ENCODE measurements at places on chromosomes 16 and 17. TPM values are rescaled to one million over a fixed set of nuclear protein-coding genes. Genes with fewer than 3 reads are reported as not detected.

GRCh38 chr17:2656283-2656682, 55.3 kb downstream of the CLUH start:
- no peak for DNase-seq

- no peak for DNase-seq
Measured at GRCh38 chr17:35931794-35932425, 1.3 kb upstream of the RDM1 start.

GRCh38 chr16:11140098-11140375, 116.0 kb downstream of the SOCS1 start:
- DNase-seq: no peak

DNA sequence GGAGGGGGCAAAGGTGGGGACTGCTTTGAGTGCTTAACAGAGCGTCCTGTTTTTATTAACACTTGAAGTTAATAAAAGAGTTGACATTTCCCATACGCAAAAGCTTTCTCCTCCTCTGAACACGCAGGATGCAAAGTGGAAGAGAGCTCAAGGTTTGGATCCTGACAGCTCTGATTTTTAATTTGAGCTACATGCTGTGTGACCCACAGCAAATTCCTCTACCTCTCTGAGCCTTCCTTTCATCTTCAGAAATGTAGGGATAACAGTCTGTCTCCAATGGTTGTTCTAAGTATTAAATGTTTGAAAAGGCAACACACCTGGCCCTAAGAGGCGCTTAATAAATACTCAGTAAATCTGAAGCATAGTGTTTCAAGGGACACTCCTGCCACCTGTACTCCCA, 93.0 kb downstream of the CDYL2 start:
- no peak for DNase-seq

DNA sequence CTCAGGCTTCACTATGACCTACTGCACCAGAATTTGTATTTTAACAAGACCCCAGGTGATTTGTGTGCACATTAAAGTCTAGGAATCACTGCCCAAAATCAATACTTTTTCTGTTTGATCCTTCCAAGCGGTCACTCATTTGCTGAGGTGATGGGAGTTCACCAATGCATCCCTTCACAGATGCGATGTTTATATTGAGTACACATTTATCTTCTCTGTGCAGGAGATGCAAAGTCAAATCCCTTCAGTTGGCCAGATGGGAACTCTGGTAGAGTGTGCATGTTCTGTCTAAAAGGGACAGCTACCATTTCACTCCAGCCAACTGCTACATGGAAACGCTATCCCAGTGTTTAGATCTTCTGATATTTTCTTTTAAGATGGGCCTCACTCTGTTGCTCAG, 122.6 kb upstream of the HS3ST2 start:
- DNase-seq: no peak

DNA sequence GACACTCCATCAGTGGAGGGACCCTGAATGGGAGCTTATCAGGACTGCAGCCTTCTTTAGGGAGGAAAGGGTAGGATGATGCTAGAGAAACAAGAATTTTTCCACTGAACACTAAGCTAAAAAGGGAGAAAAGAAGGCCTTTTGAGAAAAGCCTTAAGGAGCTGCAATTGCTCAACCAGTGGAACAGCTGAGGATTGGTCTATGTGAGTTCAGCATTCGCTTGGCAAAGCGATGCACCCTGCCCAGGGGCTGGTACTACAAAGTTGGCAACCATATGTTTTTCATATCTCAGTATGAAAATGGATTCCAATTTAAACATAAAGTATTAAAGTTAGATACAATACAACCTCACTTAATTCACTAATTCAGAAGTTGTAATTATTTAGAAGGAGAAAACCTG, 117.8 kb upstream of the FAM20A start:
- DNase-seq: no peak

DNA sequence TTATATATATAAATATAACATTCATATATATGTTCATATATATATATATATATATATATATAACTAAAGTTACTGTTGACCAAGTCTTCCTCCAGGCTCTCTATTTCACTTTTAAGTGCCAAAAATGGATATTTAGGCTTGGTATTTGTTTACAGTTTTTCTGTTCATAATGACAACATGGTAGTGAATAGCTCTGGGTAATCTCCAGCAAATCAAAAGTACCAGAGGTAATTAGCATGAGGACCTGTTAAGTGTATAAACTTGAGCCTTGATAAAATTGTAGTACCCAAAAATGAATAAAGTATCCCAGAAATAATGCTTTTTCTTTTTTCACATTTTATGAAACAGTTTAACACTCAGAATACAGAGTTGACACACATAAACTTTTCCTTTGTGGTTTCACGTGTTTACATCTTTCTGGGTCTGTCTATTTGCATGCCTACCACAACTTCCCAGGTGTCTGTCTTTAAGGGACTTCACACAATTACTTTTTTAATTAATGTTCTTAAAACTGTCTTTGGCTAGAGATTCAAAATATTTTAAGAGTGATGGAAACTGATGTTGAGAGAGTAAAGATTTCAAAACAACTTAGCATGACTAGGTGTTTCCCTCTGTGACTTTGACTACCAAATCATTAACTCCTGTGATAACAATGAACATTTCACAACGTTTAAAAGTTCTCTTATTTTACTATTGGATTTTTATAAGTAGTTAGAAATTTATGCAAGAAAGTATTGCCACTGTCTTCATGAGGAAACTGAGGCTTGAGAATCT, 47.9 kb downstream of the RABEP1 start:
- no peak for DNase-seq

DNA sequence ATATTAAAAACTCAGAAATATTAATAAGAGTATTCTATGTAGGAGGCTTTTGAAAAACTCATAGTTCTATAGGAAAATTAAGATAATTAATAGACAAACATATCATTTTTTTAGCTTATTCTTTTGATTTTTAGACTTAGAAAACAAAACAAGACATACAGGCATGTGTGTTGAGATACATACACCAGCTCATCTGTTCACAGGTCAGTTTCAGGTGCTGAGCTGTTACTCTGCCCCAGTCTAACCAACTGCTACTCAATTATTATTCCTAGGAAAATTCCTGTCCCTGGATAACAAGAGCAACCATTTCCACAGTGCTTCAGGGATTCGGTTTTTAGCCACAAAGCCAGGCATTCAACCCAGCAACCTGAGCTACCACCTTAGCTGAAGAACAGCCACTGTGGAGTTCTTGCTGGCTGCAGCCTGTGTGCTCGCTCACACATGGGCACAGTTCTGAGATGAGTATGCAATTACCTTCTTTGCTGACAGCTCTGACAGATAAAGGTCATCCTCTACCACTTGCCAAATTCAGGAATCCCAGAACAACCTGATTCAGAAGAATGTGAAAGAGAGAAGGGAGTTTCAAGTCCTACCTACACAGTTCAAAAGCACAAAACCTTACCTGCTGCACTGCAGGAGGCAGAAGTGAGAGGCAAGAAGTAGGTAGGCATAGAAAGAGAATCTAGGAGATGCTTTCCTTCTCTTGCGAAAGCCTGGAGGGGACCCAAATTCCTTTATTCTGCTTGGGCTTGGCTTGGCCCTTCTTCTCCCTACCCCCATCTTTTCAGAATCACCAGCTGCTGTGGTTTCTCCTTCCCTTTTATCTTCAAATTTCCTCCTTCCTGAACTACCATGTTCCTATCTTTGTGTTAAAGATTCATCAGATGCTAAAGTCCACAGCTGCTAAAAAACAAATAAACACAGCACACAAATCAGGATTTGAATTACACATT, 62.7 kb downstream of the TEX2 start:
- no peak for DNase-seq

GRCh38 chr17:81026266-81027036, 8.5 kb upstream of the BAIAP2 start:
- no peak for DNase-seq

- no peak for DNase-seq
Measured at GRCh38 chr16:83550183-83550569, 257.6 kb upstream of the HSBP1 start.

- no peak for DNase-seq
Measured at GRCh38 chr17:12365805-12366204, 299.9 kb upstream of the MYOCD start.

DNA sequence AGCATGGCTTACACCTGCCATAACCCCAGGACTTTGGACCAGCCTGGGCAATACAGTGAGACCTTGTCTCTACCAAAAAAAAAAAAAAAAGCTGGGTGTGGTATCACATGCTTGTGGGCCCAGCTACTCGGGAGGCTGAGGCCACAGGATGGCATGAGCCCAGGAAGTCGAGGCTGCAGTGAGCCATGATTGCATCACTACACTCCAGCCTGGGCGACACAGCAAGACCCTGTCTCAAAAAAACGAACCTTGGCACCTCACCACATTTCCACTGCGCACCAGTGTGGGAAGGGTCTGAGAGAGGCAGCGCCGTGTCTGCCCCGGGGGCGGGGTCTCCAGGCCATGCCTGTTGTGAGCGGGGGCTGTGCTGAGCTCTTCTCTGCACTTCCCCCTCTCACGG, 6.3 kb downstream of the ACSF3 start:
- no peak for DNase-seq

DNA sequence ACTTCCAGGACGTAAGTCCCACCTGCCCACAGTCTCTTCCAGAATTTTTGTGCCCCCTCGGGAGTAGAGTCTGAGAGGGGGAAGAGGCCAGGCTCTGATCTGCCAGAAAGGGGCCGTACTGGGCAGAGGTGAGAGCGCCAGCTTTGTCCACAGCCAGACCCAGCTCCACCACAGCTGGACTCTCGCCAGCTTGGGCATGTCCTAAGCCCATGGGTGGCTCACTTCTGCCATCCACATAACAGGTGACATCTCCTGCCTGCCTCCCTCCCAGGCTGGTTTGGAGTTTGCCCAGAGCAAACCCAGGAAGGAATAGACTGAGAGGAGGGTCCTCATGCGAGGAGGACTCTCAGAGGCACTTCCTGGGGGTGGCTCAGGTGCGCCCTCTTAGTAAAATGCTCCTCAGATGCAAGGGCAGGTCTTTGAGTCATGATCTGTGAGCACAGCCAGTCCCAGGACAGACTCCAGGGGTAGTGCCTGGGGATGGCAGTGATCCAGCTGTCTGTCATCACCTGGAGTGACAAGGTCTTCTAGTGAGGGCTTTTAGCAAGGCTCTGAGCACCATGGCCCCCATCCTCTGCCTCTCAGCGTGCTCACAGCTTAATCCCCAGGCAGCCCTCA, 89.2 kb downstream of the AMFR start:
- DNase-seq: no peak

- no peak for DNase-seq
Measured at GRCh38 chr17:29713626-29714025, 90.9 kb upstream of the CORO6 start.

- DNase-seq: no peak
Measured at GRCh38 chr16:24967074-24967473, 48.1 kb downstream of the ARHGAP17 start.

DNA sequence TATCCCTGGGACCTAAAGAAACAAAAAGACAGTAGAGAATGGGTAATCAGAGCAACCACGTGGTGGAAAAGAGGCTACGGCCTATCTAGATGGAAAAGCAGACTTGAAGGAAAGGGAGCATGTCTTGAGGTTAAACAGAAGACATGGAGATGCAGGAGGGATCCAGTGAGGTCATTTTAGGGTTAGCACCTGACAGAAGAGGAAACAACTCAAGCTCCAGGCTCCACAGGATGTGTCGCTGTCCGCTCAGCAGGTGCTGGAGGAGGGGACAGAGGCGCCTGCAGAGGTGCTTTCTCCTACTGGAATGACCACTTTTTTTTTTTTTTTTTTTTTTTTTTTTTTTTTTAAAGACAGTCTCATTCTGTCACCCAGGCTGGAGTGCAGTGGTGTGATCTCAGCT, 47.5 kb upstream of the CLEC3A start:
- DNase-seq: no peak

- no peak for DNase-seq
Measured at GRCh38 chr17:8451933-8452614, 16.4 kb downstream of the NDEL1 start.

DNA sequence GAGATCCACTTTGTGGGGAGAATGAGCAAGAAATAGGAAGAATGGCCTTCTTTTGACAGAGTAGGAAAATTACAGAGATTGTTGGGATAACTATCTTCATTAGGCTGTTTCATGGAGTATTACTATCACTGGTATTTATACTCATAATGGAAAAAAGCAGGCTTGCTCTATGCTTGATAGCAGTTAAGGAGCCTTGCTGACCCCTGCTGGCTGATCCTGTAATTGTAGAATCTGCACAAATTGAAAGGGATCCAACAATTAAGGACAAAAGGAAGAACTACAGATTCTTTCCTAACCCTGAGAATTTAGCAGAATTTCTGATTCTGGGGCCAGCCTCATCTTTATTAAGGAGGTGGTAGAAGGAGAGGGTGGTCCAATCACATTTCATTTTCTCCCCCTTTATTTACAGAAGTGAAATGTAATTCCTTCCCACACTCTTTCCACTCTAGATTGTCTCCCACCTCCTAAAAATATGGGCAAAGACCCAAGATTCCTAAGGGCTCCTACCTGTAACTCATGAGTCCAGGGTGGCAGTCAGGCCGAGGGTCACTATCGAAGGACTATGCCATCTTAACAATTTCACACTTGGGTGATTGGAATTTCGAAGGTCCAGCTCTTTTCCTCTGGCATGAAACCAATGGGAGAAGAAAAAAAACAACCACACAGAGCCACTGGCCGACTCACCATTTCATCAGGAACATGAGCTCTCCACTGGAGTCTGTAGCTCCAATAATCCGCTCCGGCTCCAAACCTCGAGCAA, 26.3 kb downstream of the NFE2L1 start:
- DNase-seq: peak; percentile 63

GRCh38 chr17:73588301-73588846, 55.9 kb downstream of the SDK2 start:
- DNase-seq: no peak

GRCh38 chr17:45688353-45688752, 95.8 kb upstream of the CRHR1 start:
- DNase-seq: no peak

DNA sequence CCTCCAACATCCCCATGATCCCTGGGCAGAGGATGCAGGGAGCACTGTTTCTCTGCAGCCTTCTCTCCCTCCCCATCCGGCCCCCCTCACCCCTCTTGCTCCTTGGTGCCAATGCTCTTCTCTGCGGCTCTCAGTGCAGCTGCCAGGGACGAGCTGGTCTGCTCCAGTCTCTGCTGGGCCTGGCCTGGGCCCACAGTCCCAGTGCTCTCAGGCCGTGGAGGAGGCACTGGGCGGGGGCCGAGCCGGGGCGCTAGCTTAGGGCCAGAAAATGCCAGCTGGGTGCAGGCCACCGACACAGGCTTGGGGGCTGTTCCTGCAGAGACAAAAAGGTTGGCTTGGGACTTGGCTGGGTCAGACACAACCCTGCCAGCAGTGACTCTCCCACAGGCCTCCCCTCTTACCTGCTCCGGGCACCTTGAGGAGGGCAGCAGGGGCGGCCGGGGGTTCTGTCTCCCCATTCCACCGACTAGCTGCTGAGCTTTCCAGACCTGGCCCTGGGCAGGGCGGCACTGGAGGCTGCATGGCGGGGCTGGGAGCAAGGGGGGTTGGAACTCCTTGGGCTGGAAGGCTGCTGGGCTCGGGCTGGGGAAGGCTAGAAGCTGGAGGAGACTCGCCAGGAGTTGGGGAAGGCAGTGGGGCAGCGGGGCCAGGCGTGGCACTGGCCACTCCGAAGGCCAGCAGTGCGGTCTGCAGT, 13.8 kb downstream of the CASKIN2 start:
- DNase-seq: no peak

The MT3 gene
- not detected for total RNA-seq

The ABCC12 gene
- total RNA-seq: not detected

The RNF222 gene
- total RNA-seq: not detected

The ATP2A1 gene
- total RNA-seq: 0.33 TPM

The ANKRD40CL gene
- not detected for total RNA-seq

The NPIPA5 gene
- 7.2 TPM for total RNA-seq

The CA5A gene
- total RNA-seq: not detected

Measured in breast epithelium (tissue), 4 donors.